ENCODE measurements at places on chromosomes 2 and 18.

GRCh38 chr2:120354935-120355779 is 9.2 kb downstream of the INHBB start:
- DNase-seq = no peak

DNA sequence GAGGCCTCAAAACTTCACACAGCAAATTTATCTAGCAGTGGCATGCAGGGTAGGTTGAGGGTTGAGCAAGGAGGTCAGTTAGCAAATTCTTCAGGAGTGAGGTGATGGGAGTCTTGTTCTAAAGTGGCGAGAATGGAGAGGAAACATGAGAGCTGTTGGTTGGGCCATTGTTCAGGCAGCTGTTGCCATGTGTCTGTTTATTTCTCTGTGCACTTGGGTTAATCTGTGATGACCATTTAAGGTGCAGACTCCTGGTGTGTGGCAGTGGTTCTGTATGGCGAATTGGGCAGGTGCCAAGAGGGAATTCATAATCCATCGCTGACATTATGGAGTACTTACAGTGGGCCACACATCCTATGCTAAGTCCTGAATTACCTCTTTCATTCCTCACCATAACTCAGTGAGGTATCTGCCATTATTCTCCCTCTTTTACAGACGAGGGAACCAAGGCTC is 30.4 kb downstream of the TMEM178A start:
- DNase-seq = no peak

DNA sequence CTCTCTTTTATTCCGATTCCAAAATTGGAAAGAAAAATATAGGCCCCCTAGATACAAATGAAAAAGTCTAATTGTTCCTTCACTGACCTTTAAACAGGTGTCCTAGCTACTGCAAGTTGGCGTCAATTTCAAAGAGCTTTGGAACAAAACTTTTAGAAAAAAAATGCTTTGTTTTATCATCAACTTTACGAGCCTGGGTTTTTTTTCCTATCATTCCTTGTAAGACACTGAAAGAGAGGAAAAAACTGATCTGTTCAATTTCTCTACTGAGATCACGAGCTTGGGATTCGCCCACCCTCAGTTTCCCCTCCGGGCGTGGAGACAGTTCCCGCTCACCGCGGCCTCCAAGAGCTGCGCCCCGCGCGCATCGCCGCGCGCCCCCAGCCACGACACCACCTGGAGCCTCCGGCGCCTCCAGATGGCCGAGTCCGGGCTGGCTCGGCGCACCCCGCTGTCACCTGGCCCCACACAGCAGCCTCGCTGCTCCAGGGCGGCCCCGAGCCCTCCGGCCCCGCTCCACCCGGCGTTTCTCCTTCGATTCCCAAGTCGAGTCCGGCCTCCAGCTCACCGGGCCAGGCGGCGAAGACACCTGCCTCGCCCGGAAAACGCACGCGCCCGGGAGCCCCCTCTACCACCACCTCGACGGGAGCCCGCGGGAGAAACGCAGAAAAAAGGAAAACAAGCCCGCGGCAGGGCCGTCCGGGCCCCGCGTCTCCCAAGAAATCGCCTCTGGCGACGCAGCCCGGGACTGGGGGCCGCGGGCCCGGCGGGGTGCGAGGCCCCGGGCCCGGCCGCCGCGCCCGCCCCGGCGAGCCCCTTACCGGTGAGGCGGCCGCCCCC is 656 bp downstream of the TBC1D8 start:
- DNase-seq = peak; percentile 30

GRCh38 chr2:224819075-224819474 is 102.9 kb upstream of the CCDC195 start:
- DNase-seq = no peak

- no peak for DNase-seq
These were observed 40.5 kb upstream of the EFHD1 start for GRCh38 chr2:232592772-232593395.

- DNase-seq = no peak
These were observed 87.9 kb downstream of the TRABD2A start for GRCh38 chr2:84792856-84793522.

DNA sequence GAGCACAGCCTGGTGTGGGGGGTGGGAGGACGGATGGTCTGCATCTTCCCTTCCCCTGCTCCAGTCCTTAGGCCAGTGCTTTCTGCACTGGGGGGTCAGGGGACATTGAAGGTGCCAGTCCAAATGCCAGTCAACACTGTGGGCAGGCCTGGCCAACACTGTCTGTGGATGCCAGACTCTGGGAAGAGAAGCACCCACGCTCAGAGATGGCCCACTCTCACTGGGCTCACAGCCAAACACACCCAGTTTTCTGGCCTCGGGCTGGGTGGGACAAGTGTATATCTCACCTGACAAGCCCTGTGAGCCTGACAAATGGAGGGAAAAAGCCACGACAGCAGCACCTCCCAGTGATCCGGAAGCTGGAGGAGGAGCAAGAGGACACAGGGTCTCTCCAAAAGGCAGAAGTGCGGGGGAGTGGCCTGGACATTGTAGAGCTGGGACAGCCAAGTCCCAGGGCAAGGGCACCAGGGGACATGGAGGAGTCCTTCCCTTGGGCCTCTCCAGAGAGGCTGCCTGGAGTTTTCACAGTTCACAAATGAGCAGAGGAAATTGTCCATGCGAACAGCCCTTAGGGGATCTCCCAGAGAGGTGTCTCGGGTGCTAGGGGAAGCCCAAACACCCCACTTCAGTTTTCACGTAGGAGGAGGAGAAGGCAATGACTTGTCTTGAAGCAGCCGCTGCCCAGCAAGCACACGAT is 79.3 kb downstream of the SDC1 start:
- DNase-seq = no peak

DNA sequence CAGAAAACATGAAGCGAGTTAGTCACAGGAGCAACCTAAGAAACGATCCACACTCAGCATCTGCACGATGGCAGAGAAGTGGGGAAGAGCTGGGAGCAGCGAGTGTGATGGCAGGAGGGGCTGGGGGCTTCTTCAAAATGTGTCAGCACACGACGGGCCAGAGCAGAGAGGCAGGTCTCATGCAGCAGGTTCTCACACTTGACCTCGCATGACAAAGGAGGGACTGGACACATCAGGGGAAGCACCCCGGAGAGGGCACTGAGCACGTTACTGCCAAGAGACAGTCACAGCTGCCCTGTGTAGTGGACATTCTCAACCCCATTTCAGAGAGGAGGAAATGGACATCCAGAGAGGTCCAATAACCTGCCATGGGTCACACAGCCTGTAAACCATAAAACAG is 104.1 kb upstream of the CAPN13 start:
- no peak for DNase-seq

- peak; percentile 11 for DNase-seq
These were observed at the start of gene EFEMP1 for GRCh38 chr2:55923091-55923981. Gene EFEMP1, minus strand, starts transcription at chr2:55923782. Its CDS starts 1,342 bp downstream, at chr2:55922440.

DNA sequence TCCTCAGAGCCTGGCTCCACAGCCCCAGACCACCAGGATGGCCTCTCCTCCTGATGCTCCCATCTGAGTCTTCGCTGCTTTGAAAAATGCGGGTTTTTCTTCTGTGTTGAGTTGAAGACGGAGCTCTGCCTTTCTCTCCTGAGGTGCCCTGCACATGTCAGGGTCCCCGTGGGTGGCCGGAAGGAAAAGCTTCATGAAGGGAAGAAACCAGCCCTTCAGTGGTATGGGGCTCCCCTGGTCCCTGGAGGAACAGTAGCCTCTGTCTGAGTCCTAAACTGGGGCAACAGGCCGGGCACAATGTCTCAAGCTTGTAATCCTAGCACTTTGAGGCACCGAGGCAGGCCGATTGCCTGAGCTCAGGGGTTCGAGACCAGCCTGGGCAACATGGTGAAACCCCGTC is 54.7 kb upstream of the CAB39 start:
- no peak for DNase-seq

GRCh38 chr2:237509151-237509550 is 22.1 kb downstream of the MLPH start:
- DNase-seq = no peak

GRCh38 chr2:85414761-85415553 is 3.6 kb upstream of the SH2D6 start:
- peak; percentile 74 for DNase-seq

DNA sequence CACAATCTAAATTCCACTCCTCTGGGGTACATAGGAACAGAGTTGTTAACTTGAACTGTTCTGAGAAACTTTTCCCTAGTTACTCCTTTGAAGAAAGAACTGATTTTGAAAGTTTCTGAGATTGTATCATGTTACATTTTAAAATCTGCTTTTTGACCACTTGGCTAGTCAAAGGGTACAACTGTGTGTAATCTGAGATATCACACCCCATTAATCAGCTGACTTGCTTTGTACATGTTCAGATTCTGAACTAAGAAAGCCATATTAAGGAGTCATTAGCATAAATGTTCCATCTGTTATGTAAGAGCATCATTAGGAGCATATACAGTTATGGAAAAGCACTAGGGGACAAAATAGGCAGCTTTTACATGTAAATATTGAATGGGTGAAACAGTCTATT is 3.8 kb upstream of the WDR35 start:
- DNase-seq = no peak

GRCh38 chr2:9255416-9255815 is 48.8 kb downstream of the ASAP2 start:
- no peak for DNase-seq

GRCh38 chr2:137700681-137701080 is 263.6 kb upstream of the HNMT start:
- no peak for DNase-seq

DNA sequence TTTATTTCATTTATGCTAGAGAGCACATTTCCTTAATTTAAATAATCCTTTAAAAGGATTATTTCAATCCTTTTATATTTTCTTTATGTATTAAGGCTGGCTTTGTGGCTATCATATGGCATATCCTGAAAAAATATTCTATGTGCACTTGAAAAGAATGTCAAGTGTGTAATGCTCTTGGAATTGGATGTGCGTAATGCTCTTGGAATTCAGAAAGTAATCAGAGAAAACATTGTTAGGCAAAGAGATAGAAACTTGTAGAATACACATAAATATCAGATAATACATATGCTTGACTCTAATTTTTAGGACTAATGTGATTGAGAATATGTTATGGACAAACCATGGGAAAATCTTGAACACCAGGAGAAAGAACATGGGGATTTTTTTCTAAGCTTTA is 197.5 kb upstream of the COL3A1 start:
- no peak for DNase-seq

DNA sequence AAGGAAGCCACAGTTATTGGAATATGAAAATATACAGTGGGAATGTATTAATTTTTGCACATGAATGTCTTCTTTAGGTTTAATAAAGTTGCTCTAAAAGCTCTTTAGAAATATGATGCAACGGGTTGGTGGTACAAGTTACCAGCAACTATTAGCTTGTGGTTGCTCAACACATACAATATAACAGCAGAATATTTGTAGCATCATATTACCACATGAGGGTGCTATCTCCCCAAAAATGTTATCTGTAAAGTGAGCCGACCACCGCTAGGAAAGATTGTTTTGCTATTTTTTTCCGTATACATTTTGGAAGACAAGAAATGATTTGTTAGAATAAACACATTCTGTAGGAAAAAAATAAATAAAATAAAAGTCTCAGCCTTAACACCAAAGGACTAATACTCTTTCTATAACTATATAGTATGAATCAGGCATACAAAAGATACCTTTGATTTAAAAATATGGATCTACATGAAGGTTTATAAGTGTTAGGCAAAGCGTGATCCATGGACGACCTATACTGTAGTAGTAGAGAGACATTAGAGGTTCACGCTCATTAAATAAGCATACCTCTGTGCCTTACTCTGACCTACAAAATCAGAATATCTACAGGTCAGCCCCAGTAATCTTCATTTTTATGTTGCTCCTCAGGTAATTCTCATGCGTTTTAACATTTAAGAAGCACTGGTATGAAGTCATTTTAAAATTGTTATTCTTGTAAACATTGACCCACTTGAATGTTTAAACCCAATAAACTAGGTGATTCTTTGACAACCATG is 1110.6 kb upstream of the ACVR2A start:
- peak; percentile 81 for DNase-seq

- no peak for DNase-seq
These were observed 88.2 kb downstream of the ACKR3 start for GRCh38 chr2:236657801-236658200.

GRCh38 chr2:225457482-225457881 is 58.0 kb downstream of the NYAP2 start:
- DNase-seq = no peak

GRCh38 chr2:229273723-229274338 is 2.7 kb upstream of the PID1 start:
- peak; percentile 50 for DNase-seq

GRCh38 chr2:50546790-50547189 is 485.1 kb downstream of the NRXN1 start:
- no peak for DNase-seq

DNA sequence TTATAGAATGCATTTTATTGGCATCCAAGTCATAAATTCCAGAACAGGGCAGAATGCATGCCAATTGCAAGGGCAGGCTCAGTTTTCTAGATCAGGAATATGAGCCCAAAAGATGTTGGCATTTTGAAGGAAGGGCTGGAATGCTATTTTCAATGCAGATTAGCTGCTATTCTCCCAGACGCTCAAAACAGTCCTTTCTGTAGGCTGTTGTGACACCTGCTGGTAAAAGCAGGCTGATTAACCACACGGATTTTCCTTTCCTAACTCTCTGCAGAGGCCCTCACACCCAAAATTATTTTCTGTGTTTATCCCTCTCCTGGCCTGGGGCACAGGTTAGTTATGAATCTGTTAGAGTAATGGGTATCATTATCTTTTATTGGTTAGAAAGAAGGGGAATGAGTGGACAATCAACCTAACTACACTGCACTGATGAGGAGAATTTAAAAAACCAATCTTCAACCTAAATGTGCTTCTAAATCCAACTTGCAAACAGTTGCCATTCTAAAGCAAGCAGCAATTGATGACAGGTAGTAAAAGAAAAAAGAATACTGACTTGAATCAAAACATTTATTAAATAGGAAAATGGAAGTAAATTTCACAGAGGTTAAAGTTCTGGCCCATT is 94.0 kb downstream of the PLA2R1 start:
- DNase-seq = peak; percentile 70

DNA sequence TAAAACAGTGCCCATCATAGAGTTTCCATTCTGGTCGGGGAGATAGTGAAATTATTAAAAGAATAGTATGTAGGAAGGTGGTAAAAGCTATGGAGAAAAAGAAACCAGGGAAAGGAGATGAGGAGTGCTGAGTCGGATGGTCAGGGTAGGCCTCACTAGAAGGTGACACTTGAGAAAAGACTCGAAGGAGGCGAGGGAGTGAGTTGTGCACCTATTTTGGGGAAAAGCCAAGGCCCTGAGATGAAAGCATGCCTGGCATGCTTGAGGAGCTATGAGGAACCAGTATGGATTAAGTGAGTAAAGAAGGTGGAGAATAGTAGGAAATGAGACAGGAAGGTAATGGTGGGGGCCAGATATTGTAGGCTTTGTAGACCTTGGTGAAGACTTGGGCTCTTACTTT is 7.3 kb upstream of the TTLL4 start:
- no peak for DNase-seq

- DNase-seq = no peak
These were observed 58.3 kb upstream of the RAPGEF4 start for GRCh38 chr2:172677363-172677762.
